ENCODE measurements at places on chromosomes 7 and 10.

GRCh38 chr7:4683884-4684565 is 1.9 kb downstream of the FOXK1 start:
- peak; percentile 13 for DNase-seq

- DNase-seq, result no peak
Measured at GRCh38 chr7:66800591-66800990, 60.1 kb downstream of the RABGEF1 start.

GRCh38 chr10:114482480-114483304 is 78.4 kb upstream of the AFAP1L2 start:
- no peak for DNase-seq

DNA sequence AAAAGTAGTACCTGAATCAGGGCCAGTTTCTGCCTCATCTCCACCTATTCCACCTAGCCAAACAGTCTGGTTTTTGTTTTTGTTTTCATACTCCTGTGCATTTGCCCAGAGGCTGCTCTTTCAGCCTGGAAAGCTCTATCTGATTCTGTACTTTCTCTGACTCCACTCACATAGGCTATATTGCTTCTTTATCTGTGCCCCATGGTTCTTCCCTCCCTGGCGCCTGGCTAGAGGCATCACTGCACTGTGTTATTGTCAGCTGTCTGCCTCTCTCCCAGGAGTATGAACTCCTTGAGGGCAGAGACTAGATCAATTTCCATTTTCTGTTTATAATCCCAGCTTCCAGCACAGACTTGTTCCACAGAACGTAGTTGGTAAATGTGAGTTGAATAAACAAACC is 5.1 kb upstream of the LMOD2 start:
- no peak for DNase-seq

- no peak for DNase-seq
Measured at GRCh38 chr7:28656529-28656928, 244.2 kb downstream of the CREB5 start.

DNA sequence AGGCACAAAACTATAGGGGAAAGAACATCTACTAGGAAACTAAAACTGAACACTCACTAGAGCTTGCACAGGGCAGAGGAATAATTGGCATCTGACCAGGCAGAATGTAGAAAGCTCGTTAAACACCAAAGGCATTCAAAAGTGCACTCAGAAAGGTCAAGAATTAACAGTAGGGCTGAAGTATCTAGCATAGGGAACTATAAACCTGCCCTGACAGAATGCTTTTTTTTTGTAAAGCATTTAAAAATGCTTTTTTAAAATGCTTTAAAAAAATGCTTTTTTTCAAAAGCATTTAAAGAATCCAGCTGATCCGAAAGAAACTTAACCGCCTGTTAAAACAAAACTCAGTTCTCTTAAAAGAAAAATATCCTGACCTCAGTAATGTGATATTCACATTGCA is 74.6 kb upstream of the EGFR start:
- peak; percentile 14 for DNase-seq

- no peak for DNase-seq
Measured at GRCh38 chr10:79163666-79163975, 94.9 kb downstream of the ZMIZ1 start.

GRCh38 chr10:90746829-90747228 is 111.0 kb downstream of the HTR7 start:
- DNase-seq, result no peak

- no peak for DNase-seq
Measured at GRCh38 chr10:89363729-89364442, 14.0 kb upstream of the IFIT1B start.

DNA sequence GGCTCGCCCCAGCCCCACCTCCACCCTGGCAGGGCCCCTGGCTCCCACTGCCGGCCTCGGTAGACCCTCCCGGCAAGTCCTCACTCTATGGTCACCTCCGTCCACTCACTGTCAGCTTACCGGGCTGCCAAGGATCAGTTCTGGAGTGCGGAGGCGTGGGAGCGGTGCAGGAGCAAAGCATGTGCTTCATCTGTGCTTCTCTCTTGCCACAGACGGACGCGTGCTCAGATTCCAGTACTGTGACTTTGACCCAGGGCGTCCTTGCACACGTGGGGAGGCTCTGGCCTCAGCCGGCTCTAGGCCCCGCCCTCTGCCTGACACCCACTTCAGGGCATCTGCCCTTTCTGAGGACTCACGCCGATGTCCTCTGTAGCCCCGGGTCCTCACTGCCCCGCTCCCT is 547.5 kb upstream of the FOXK1 start:
- no peak for DNase-seq
